ENCODE measurements at places on chromosomes 2 and 18. TPM values are rescaled to one million over a fixed set of nuclear protein-coding genes. Genes with fewer than 3 reads are reported as not detected.
A peak's percentile ranks its signal among the peaks of the same experiment; 100 is the strongest.

- DNase-seq: no peak
These were observed 35.4 kb downstream of the TMX3 start for GRCh38 chr18:68679528-68679927.

Gene LRP1B
- polyA plus RNA-seq: 1.1 TPM

DNA sequence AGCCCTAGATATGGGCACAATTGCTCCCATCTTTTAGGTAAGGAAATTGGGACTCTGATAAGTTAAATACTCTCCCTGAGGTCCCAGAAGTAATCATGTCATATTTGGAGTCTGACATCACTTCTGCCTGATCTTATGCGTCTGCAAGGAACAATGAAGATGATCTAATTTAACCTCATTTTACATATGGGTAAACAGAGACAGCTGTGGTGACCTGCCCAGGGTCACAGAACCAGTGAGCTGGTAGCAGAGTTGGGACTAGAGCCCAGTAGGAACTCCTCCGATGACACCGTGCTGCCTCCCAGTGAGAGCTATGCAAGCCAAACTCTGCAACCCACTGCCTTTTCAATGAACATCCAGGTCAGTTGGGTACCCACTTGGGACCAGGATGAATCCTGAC, 17.8 kb downstream of the CTAGE1 start:
- DNase-seq: no peak

- no peak for DNase-seq
These were observed 386.5 kb upstream of the SLC39A10 start for GRCh38 chr2:195270466-195271039.

DNA sequence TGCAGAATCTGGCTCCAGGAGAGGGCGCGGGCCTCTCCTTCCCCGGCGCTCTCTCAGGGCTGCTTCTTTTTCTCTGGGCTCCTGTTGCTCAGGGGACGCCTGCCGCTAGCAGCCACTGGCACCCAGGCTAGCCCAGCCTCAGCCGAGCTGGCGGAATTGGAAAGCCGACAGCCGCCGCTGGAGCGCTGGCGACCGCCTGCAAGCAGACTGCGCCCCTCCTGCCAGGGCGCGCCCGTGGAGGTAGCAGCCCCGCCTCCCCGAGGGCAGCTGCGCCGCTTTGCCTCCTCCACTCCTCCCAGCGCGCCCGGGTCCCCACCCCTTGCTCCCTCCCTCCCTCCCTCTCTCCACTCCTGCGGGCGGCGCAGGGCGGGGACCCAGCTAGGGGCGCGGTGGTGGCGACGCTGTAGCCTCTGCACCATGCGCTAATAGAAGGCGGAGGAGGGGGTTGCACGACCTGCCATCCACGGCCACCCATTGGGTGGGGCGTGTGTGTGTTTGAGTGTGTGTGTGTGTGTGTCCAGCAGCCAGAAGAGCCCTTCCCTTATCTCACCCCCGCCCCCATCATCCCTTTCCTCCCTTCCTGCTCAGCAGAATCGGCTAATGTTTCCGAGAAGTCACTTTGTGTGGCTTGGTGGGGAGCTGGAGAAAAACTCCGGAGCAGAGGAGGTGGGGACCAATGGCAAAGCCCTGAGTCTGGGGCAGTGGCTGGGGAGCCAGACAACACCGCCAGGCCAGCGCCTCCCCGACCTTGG, at the start of gene SCN9A:
SCN9A (minus strand) TSS at position 209 of the 752 bp plus-strand sequence. CDS start 64,188 bp downstream, outside the sequence.
- DNase-seq: peak; percentile 69

DNA sequence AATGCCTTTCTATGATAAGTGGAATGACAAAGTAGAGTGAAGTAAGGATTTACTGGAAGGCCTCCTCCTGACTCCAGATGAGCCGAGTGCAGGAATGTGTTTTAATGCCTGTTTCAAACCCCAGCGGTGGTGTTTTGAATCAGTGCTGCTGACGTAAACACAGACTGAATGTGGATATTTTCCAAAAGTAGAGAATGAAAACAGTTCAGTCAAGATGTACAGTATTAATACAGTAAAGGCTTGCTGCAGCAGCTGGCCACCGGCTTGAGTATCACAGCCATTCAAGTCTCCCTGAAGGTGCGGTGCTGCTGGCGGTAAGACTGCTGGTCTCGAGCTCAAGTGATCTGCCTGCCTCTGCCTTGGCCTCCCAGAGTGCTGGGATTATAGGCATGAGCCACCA, 46.7 kb downstream of the ARHGAP28 start:
- DNase-seq: no peak

DNA sequence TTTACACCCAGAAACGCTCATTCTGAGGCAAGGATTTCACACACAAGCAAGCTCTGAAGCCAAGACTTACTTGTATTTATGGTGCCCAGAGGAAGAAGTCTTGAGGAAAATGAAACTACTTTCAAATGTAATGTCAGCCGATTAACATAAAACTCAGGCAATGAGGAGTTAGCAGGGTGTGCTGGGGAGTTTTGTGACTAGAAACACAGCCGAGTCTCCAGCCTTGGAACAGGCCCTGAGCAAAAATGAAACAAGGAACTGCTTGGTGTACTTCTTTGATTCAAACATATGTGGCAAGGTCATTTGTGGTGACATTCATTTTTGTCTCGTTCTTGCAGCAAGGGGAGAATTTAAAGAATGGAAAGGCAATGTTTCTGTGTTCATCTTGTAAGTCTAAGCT, 4.5 kb downstream of the DYTN start:
- DNase-seq: no peak

Gene EML6
- 11.5 TPM for polyA plus RNA-seq

DNA sequence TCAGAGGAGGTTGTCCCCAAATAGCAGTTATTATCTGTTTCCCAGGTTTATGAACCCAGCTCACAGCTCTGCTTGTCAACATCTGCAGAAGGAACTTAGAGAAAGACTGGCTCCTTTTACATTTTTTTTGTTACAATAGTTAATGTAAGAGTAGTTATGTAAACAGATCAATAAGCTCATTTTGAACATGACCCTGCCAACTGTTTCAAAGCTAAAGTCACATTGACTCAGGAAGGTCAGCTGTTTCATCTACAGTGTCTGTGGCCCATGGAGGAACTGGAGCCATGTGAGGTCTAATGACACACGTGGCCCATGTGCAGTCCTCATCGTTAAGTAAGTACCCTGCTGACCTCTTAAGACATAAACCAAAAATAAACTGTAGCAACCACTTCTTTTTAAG, 97.1 kb downstream of the SH3RF3 start:
- DNase-seq: no peak

Gene ACTG2
- 0.89 TPM for polyA plus RNA-seq

DNA sequence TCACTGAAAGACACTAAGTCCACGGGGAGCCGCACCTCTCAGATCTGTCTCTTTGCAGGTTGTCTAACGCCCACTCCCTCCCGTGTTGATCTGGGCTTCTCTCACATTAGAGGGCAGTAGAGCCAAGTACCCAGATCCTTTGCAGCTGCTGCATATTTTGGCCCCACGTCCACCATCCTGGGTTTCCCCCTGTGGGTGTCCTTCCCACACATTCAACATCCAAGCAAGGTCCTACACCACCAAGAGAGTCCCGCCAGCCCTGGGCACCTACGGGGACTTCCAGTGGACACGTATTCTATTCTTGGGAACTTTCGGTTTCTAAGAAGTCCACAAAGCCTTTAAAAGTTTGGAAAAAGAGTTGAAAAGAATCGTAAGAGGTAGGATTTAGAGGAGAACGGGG, 116.6 kb downstream of the ATL2 start:
- no peak for DNase-seq

DNA sequence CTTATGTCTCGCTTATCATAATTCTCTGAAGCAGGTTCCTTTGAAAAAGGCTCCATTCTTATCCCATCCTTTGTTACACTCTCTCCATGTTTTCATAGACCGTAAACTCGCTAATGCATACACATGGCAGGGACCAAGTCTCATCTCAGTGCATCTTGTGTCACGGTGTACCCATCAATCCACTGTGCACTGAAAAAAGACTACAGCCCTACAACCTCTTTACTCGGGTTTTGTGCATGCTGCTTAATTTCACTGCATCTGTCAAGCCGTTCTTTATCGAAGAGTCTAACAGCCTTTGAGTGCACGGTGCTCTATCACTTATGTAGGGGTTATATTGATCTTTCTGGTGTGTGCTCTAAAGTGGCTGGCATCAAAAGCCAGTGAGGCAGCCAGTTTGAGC, 302.9 kb upstream of the ERBB4 start:
- no peak for DNase-seq

Gene CCL20
- polyA plus RNA-seq: 0.39 TPM

- DNase-seq: peak; percentile 66
These were observed at the start of gene RAD51AP2 for GRCh38 chr2:17518212-17519154. Gene RAD51AP2 (minus strand): TSS chr2:17518440. CDS start chr2:17518415, 25 bp downstream.

Gene CD226
- 2.6 TPM for polyA plus RNA-seq

- no peak for DNase-seq
These were observed 14.6 kb downstream of the NMUR1 start for GRCh38 chr2:231515603-231516002.

DNA sequence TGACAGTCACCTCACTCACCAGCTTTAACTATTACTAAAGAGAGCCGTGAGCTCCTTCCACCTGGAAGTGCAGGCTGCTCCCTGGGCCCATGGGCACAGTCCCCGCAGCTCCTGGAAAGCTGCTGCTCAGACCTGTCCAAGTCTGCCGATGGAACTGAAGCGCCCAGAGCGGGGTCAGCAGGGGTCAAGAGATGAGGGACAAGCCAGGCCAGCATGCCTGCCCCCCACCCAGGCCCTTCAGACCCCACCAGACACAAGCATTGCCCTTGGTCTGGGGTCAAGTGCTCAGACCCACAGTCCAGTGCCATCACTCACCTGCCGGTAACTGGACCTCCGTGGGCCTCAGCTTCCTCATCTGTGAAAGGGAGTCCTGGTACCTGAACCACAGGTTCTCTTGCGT, 59.9 kb downstream of the BIN1 start:
- DNase-seq: no peak

GRCh38 chr2:193539188-193539587, 1344.5 kb upstream of the TMEFF2 start:
- no peak for DNase-seq

DNA sequence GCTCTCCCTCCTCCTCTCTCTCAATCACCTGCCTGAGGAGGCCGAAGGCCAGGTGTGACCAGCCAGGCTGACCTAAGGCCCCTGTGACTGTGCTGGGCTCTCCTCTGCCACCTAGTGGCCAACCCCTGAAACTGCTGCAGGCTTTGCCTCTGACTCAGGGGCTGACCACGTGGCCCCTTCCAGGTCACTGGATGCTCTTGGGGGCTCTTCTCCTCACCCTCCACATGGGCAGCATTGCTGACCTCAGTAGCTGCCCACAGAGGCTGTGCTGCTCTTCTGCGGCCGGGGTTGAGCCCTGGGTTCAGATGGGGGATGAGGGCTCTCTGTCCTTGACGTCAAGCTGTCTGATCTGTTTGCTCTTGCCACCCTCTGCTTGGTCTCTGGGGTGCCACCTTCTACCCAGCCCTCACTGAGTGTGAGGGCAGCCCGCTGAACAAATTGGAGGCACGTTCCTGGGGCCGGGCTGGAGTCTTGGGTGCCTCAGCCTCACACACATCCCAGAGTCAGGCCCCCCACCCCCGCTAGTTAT, 122.7 kb downstream of the TWIST2 start:
- DNase-seq: no peak

DNA sequence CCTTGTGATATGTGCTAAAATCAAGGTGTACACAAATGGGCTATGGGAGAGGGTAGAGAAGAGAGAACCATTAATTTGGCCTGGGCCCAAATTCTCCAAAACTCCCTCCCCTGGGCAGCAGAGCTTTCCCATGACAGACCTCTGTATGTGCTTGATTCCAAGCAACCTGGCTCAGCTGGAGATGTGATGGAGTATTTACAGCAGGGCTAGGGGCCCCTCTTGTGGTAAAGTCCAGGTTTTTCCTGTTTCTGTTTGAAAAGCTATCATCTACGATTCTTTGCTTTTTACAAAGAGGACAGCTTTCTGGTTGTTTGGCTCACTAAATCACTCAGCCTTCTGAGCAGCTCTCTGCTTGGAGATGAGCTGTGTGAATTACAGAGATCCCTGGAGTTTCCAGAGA, 40.3 kb downstream of the KCNS3 start:
- DNase-seq: no peak

- no peak for DNase-seq
These were observed 59.0 kb upstream of the THOC1 start for GRCh38 chr18:326846-327245.

- no peak for DNase-seq
These were observed 88.4 kb downstream of the EHD3 start for GRCh38 chr2:31322371-31322770.

DNA sequence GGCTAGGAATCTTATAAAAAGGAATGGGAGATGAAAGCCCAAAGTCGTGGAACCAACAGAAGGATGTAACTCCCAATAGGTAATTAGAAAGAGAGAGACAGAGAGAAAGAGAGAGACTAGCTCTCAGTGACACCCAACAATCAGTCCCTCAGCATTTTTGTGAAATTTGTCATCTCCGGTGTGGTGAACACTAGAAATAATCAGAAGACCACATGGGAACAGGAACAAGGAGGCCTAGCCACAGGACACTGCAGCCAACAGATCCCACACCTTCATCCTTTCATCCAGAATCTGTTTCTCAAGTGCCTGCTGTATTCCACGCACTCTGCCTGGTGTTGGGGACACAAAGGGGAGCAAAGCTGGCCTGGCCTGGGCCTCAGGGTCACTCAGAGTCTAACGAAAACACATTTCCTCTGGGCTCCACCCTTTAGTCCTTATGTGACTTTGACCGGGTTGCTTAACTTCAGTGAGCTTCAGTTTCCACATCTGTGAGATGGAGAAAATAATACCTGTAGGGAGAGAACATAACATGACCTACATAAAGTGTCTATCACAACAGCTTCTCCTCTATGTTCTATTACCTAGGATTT, 53.1 kb downstream of the EHD3 start:
- no peak for DNase-seq

DNA sequence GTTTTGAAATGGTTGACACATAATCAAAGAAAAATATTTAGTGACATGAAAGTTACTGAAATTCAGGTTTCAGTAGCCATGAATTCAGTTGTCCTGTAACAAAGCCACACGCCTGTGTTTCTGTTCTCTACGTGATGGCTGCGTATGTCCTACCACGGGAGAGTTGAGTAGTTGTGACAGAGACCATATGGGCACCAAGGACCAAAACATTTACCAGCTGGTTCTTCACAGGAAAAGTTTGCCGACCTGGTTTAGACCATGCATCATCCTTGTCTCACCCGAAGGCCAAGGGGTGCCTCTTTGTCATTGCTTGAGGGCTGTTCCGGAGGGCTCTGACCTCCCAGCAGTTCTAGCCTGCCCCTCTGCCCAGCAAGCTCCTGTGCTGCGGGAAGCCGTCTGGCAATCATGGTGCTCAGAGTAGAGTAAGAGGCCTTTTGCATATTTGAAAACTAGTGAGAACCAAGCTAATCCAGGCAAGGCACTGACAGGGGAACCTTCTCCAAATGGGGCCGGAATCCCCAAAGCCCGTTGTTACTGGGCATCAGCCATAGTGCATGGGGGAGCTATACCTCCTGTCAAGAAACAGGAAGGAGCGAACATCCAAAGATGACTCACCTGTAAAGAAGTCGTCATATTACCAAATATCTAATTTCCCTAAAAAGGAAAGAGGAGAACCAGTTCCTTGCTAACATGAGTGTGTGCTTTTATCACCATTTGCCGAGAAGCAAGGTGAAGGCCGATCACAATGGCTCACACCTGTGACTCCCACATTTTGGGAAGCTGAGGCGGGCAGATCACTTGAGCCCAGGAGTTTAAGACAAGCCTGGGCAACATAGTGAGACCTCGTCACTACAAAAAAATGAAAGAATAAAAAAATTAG, 92.6 kb upstream of the RAB12 start:
- DNase-seq: no peak
